ENCODE measurements at places on chromosomes 12 and 14.

DNA sequence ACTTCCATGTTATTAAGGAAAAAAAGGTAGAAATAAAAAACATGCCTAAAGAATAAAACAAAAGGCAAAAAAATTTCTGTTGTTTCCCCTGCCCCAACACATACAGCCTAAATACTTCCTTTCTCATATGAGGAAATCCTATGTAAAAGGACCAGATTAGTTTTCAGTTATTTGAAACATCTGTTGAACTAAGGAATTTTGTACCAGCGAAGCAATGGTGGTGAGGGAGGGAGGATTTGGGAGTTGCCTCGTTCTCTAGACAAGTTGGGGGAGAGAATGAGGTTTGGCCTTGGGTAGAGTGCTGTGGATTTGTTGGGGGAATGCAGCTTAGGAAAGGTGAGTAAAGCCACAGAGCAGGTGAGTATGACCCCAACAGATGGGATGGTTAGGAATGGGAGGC, 141.5 kb upstream of the RFLNA start:
- DNase-seq, result no peak

DNA sequence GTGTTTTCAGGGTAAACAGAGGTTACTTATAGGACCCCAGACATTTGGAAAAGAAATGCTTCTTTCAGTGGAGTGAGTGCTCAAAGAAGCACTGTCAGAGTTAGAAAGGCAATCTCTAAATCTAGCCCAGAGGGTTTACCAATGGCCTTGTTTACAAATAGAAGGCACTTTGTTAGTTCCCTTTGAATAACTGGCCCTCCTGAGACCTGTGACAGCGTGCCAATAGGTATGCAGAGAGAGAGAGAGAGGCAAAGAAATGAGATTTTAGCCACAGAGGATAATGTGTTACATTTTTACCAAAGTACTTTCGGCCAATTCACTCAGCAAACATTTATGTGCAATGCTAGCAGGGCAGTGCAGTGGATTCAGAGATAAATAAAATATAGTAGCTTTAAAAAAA, 41.9 kb downstream of the TPH2 start:
- DNase-seq, result no peak

- DNase-seq, result no peak
Observed at GRCh38 chr12:83389237-83389996, 702.7 kb downstream of the TMTC2 start.

DNA sequence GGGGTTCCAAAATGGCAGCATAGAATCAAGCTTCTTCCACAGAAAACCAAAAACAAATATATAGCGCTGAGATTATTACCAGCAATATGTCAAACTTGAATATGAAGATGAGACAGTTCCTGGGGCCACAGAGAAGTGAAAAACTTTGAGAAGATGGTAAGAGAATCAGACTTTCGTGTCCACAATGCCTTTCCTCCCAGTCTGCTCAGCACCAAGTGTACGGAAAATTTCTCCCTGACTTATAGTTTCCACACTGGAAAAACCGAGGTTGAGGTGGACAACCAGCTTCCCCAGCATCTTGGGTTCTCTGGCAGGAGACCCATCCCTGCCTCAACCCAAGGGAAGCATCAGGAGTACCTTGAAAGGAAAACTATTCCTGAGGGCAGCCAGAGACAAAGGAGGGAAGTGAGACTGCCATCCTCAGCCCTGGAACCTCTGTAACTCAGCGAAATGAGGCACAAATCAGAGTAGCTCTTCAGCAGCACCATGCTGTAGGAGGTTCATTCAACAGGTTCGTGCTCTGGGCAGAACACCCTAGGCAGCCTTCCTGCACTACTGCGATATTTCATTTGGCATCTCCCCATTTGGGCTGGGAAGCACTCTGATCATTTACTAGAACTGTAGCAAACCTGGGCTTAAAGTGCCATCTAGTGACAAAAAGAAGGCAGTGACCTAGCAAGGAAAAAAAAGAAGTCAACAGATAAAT, 52.4 kb upstream of the CAPRIN2 start:
- peak; percentile 35 for DNase-seq

DNA sequence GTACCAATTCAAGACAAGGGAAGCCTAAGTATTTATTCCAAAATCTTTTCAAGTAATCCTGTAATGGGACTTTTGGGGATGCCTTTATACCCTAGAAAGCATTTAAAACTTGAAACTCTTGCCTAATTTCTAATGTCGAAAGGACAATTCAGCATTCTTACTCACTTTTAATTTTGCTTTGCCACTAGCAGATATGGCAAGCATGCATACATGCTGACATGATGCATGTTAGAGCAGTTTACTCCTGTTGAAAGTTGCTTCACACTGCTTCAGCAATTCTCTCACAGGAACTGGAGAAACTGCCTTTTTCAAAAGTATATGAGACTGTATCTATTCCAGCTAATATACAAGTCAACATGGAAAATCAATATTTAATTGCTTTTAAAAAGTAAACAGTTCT, 79.9 kb downstream of the TAOK3 start:
- no peak for DNase-seq

GRCh38 chr14:54568821-54569595, 2.1 kb downstream of the SAMD4A start:
- peak; percentile 40 for DNase-seq

DNA sequence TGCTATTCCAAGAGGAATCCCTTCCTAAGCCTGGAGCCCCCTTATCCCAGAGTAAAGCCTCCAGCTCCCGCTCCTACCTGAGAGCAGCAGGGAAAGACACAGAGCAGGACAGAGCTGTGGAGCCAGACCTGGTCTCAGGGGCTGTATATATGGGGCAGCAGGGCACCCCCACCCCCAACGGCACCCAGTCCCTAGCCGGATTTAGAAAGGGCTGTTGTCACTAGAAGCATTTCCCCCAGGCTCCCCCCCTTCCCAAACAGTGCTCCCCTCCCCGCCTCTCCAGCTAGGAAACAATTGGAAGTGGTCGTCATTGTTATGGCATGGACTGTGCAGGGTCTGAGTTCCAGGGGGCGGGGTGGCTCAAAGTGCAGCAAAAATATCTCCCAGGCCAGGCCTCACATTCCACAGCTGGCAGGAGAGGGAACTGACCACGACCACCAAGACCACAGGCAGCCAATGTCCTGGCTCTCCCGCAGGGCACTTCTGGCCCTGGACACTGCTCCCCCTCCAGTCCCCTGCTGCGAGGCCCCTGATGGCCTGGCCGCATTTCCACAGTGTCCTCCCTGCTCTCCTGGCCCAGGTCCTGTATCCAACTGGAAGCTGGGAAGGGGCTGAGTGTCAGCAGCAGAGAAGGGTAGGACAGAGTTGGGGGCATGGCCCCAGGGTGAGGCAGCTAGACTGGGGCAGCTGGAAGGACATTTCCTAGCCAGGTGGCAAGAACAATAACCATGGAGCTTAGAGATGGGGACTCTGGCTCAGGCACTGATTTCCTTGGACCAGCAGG, at the start of gene MYH7:
Gene MYH7, minus strand, starts transcription at position 118 of the 784 bp plus-strand sequence. CDS start 1,928 bp downstream, outside the sequence.
- no peak for DNase-seq

GRCh38 chr14:61461808-61462275, 140.5 kb downstream of the PRKCH start:
- DNase-seq, result peak; percentile 60

GRCh38 chr12:128959901-128960300, 106.6 kb downstream of the GLT1D1 start:
- no peak for DNase-seq

DNA sequence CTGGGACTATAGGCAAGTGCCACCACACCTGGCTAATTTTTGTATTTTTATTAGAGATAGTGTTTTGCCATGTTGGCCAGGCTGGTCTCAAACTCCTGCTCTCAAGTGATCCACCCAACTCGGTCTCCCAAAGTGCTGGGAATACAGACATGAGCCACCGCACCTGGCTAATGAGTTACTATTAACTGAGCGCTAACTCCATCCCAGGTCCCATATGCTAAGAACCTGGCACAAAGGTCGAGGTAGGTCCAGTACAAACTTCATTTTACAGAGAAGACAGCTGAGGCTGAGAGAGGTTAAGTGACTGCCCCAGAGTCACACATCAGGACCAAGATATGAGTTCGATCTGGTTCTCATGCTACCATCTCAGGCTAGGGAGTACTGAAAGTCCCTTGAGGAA, 4.5 kb upstream of the PLA2G1B start:
- no peak for DNase-seq

DNA sequence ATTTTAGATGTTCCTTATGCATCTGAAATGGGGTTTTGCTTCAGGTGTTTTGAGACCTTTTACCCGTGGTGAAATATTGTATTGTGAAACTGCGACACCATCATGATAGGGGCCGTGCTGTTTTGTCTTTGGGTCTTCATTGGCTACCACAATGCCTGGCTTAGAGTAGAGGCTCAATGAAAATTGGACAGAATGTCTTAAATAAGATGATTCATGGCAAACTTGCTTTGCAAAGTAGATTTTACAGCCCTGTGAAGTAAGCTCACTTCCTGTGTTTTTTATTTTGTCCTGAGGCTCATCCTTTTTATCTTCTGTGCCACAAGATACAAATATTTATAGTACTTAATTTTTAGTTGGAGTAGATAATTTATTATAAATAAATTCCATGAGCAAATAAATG, 111.3 kb upstream of the FRMD6 start:
- no peak for DNase-seq

- DNase-seq, result no peak
Observed at GRCh38 chr14:70021548-70022220, 142.5 kb downstream of the SMOC1 start.

DNA sequence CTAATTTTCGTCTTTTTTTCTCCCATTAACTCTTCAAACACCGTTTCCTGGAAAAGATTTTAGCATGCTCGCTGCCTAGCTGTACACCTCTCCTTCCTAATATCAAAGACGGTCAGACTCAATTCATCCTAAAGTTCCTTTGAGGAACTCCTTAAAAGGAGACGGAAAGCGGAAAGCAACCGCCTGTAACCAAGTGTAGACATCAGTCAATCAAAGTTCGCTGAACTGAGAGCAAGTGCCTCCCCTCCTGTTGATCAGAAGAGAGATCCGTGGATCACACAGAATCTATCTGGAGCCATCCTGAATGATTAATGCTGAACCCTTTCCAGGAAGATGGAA, 412 bp upstream of the TEP1 start:
- DNase-seq, result no peak

GRCh38 chr12:64190140-64190539, 32.0 kb downstream of the KICS2 start:
- no peak for DNase-seq

- DNase-seq, result no peak
Observed at GRCh38 chr12:76081909-76082308, 2.6 kb downstream of the NAP1L1 start.

DNA sequence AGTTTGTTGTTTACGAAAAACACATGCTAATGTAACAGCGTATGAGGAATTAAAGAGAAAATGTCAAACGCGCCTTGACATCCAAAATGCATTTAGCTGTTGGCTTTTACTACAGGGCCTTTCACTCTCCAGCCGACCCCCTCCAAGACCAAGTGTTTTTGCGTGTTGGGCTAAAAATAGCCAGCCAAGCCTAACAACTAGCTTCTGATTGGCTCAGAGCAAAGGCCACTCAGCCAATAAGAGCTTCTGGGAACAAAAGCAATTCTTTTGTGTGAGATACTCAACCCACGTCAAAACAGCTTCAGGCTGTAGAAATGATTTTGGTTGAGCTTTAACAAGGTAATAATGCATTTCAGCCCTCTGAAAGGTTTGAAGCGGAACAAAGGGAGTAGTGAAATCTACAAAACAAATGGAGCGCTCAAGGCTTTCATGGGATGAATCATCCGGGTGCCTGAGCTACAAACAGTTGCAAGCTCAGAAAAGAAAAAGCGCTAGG, 198.7 kb upstream of the DCN start:
- peak; percentile 48 for DNase-seq

GRCh38 chr12:13976880-13977279, 4.5 kb downstream of the GRIN2B start:
- DNase-seq, result no peak

DNA sequence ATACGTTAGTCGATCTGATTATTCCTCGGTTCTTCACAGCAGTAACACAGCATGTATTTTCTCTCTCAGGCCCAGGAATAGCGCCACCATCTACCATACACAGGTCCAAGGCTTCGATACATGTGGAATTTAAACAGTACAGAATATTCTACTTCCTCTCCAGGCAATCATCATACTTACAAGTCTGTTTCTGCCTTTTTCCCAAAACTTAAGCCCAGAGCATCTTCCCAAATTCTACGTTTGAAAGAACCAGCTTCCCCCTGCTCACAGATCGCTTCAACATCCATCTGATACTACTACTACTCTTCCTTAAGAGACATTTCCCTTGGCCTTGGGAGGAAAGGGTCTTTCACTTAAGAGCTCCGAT, 626 bp downstream of the TXNDC16 start:
- DNase-seq, result no peak

DNA sequence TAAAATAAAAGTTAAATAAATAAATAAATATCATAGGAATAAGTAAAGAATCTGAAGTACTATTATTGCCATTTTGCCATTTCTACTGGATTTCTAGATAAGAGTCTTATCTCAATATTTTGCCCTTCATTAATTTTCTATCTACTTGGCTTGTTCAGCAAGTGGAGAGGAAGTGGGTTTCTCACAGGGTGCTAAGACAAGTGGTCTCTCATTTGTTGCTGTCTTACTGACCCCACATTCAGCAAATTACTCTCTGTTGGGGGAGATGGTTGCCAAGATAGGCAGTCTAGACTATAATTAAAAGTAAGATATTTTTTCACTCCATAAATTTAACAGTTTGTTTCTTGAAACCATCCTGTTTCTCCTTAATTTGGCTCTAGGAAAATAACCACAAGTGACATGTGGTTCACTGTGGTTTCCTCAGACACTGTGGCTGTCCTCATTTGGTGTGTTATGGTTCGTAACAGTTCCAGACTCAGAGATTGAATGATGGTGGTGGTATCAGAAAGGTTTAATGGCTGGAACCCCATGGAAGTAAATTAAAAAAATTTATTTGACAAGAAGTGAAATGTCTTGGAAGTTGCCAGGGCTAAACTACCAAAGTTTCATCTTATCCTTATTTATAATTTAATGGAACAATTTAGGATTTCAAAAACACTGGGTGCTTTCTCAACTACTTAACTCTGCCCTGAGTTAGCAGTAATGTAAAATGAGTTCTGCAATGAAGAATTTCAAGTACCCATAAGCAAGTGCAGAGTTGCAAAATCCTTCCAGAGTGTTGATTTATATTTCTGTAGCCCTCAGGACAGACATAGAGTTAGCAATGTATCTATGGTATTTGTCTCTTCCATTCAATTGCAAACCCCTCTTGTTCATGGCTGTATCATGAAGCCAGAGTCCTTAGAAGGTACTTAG, 214.8 kb downstream of the MSRB3 start:
- no peak for DNase-seq
